ENCODE measurements at places on chromosomes 13 and 19.

DNA sequence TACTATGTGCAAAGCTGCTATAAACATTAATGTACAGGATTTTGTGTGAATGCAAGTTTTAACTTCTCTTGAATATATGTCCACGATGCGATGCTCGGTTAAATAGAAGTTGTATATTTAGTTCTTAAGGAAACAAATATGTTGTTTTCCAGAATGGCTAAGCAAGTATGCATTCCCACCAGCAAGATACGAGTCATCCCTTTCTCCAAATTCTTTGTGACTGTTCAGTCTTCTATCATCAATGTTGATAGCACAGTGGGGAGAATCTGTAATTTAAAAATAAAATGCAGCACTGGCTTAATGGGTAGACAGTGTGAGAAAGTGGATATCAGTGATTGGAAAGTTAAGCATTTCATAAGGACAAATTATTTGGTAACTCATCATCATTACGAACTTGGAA lies 1340.8 kb downstream of the PCDH9 start:
- no peak for DNase-seq

DNA sequence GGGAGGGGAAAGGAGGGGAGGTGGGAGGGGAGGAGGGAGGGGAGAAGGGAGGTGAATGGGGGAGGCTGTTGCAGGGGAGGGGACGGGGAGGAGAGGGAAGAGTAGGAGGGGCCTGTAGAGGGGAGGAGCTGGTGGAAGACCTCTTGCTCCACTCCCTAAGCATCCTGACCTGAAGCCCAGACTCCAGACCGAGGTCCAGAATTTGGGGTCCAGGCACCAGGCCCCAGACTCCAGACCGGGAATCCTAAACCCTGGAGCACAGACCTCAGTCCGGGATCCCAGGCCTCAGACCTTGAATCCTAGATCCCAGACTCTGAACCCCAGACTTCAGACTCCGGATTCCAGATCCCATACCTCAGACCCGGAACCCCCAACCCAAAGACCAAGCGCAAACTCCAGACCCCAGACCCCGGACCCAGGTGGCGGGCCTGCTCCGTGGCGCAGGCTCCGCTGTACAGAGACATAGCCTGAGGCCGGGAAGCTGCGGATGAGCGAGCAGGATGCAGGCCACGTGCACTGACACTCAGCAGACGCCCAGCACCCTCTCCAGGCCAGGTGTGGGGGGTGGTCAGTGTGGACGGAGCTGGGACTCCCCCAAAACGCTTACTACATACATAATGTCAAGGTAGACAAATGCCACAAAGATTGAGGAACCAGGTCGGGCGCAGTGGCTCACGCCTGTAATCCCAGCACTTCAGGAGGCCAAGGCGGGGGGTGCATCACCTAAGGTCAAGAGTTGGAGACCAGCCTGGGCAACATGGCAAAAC lies 710 bp upstream of the BTBD2 start:
- peak; percentile 77 for DNase-seq

GRCh38 chr13:110130431-110130830 lies 176.5 kb downstream of the COL4A1 start:
- no peak for DNase-seq

- no peak for DNase-seq
Observed at GRCh38 chr19:16071072-16071691, 5.1 kb upstream of the TPM4 start.

DNA sequence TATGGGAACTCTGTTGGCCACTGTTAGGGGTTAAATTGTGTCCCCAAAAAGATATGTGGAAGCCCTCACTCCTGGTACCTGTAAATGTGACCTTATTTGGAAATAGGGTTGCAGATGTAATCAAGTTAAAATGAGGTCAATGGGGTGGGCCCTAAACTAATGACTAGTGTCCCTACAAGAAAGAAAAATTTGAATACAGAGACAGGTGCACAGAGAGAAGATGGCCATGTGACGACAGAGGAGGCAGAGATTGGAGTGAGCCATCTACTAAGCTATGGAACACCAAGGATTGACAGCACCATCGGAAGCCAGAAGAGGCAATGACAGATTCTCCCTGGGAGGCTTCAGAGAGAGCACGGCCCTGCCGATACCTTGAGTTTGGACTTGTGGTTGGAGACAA lies 16.5 kb downstream of the POU2F2 start:
- no peak for DNase-seq

DNA sequence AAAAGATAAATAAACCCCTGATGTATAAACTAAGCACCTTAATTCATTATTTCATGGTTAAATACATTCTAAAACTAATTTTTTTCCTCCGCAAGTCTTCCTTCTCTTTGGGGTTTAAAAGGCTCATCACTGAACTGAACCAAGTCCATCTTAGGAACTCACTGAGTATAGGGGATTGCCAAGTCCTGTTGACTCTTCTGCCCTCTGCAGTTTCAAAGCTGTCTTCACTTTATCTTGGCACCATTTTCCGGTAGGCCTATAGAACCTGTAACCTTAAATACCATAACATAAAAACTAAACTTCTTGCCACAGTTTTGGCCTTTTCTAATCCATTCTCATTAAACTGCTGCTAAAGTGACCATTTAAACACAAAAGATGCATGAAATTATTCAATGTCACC lies 66.5 kb upstream of the USPL1 start:
- peak; percentile 64 for DNase-seq

DNA sequence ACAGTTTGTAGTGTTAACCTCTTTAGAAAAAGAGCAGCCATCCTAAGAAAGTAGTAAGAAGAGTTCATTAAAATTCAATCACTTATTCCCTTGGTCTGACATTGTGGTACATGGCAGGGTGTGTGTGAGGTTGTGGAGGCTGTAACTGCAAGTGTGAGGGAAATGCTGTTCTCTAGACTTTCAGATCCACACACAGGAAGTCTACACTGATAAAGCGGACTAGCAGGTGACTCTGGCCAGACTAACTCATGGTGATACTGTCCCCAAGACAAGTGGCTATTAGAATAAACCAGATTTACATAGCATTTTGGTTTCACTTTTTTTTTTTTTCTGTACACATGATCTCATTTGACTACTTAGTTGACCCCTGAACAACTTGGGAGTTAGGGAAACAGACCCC lies 10.0 kb downstream of the MTIF3 start:
- no peak for DNase-seq

GRCh38 chr13:40261336-40261735 lies 405.1 kb downstream of the FOXO1 start:
- DNase-seq: peak; percentile 27

DNA sequence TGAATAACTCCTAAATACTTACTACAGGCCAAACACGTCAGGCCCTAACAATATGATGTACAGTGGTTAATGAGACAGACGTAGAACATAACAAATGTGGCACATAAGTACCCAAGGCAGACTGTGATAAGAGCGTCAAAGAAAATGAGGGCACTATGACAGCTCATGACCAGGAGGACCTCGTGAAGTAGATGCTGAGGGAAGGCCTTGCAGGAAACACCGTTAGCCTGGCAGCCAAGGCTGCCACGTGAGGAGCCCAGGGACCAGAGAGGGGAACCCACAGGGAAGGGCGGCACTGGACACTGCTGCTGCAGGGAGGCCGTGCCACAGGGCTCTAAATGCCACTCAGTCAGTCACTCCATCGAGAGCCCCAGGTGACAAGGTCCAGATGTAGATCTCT lies 5.7 kb downstream of the TUBGCP3 start:
- DNase-seq: no peak

DNA sequence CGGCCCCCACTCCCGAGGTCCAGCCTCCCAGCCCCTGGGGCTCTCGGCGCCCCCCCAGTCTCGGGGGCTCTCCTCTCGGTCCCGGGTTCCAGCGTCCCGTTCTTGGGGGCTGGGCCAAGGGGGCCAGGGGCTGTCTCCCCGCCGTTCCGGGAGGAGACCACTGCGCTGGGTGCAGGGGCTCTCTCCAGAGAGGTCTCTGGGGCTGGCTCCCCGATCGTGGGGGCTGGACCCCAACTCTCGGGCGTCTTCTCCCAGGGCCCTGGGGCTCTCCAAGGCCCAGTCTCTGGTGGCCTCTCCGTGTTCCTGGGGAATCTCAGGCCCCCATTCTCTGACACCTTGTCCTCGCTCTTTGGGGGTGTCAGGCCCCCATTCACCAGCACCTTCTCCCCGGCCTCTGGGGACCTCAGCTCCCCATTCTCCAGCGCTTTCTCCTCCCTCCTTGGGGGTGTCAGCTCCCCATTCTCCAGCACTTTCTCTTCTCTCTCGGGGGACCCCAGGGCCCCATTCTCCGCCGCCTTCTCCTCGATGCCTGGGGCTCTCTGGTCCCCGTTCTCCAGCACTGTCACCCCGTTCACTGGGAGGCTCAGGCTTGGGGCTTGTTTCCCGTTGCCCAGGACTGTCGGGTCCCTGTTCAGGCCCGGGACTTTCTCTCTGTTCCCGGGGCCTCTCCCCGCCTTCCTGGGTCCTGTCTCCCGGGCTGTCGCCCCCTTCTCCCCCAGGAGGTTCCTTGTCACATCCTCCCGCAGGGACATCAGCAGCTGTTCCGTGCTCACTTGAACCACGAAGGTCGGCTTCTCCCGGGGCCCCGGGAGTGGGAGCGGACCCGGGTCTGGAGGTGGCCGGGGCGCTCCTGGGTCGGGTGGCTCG lies 13.7 kb downstream of the LMTK3 start:
- no peak for DNase-seq

DNA sequence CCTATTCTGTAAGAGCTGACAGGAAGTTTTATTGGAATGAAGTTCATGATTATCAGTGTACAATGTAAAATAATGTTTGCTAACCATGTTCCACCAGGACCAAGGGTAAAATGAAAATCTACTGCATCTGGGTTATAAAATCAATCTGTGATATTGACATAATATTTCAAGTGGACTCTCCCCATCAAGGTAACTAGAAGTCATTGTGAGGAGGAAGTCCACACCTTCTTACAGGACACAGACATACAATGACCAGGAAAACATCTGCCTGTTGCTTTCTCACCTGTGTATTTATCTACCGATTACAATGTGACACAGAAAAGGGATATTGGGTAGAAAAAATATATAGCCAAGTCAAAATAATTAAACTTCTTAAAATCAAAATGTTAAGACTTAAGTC lies 140.7 kb upstream of the RFC3 start:
- no peak for DNase-seq

- no peak for DNase-seq
Observed at GRCh38 chr13:83333614-83334388, 548.5 kb downstream of the SLITRK1 start.

DNA sequence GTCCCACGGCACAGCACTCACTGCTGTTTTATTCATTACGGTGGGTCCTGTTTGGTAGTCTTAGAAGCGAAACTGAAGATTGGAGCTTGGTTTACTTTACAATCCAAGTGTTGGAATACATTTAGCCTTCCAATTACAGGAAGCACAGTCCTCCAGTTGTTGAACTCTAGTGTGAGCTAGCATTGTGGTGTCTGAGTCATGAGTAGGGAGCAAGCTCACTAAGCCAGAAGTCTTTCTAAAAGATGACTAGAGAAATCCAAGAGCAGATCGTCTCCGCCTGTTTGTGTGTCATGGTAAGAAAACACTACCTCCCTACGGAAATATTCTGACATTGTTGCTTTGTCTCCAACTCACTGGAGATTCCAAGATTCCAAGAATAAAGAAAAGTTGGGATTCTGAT lies 10.1 kb upstream of the SHISA2 start:
- no peak for DNase-seq

DNA sequence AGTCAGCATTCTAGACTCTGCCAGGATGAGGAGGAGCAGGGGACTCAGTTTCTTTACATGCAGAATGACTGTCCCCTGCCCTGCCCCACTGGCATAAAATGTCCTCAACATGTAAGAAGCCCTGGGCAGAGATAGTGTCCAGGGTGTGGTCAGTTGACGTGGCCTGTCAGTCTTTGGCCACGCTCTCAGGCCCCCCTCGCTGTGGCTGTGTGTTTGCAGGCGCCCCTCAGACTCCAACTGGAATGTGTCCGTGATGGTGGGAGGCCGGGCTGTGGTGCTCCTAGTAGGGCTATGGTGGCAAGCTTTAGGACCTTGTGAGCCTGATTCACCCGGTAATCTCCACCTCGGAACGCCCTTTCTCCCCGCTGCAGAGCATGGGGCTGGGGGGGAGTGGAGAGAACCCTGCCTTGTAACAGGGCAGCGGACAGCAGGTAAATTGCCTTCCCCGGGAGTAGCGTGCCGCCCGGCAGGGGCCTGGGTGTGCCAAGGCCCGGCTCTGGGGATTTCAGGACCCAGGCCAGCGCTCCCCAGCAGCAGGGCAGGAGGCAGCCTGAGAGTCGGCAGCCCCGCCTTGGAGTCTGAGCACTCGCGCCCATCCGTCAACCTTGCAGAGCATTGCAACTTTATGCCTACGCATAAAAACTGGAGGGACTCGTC lies 62.3 kb downstream of the CHST8 start:
- peak; percentile 84 for DNase-seq

GRCh38 chr19:41912899-41913537 lies 15.2 kb downstream of the ERFL start:
- DNase-seq: peak; percentile 42

DNA sequence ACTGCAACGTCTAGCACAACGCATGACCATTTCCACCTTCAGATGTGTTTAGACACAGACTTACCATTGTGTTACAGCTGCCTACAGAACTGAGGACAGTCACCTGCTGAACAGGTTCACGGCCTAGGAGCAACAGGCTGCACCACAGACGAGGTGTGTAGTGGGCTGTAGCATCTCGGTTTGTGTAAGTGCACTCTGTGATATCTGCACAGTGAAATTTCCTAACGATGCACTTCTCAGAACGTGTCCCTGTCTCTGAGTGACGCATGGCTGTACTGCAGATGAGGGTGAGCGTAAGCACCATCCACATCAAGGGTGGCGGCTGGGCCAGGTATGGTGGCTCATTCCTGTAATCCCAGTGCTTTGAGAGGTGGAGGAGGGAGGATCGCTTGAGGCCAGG lies 15.2 kb downstream of the DCUN1D2 start:
- no peak for DNase-seq

- DNase-seq: peak; percentile 67
Observed at GRCh38 chr19:45498411-45499195, at the start of gene PPM1N. PPM1N (plus strand) TSS chr19:45498443; CDS start chr19:45498473, 30 bp downstream.

Data from mesendoderm (in vitro differentiated cells).